ENCODE measurements at places on chromosomes 11 and 22.

- DNase-seq: no peak
Observed at GRCh38 chr11:119305556-119306372, 11.2 kb downstream of the MCAM start.

- peak; percentile 19 for DNase-seq
Observed at GRCh38 chr11:121464352-121464946, 11.7 kb upstream of the SORL1-AS1 start.

DNA sequence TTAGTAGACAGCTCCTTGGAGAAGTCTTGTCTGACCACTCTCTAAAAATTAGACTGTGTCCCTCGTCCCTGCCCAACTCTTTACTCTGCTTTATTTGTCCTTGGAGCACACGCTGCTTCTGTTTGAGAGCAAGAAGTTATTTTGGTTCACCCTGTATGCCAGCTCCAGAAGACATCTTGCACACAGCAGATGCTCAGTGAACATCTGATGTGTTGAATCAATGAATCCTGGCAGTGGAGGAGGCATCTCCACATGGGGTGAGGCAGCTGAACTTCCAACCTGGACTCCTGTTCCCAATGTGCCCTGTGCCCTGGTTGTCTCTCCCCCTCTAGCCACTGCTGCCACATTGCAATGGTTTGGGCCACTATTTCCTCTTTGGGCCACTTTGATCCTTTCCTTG lies 213.6 kb downstream of the CEP164 start:
- DNase-seq: no peak

DNA sequence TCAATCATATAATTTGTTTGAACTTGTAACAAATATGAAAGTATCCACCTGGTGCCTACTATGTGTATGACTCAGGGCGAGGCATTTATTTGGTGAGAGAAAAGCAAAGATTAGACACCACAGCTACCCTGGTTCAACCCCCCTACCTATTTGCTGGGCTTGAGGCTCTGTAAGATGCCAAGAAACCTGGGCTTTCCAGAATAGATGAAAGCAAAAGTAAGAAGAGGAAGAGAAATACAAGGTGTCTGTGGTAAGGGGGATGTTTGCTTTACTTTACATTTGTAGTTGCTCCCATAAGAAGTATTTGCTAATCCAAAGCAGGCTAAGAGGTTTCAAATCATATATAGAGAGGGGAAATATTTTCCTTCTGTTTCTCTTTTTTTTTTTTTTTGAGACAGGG lies 61.7 kb downstream of the DDI1 start:
- DNase-seq: no peak

DNA sequence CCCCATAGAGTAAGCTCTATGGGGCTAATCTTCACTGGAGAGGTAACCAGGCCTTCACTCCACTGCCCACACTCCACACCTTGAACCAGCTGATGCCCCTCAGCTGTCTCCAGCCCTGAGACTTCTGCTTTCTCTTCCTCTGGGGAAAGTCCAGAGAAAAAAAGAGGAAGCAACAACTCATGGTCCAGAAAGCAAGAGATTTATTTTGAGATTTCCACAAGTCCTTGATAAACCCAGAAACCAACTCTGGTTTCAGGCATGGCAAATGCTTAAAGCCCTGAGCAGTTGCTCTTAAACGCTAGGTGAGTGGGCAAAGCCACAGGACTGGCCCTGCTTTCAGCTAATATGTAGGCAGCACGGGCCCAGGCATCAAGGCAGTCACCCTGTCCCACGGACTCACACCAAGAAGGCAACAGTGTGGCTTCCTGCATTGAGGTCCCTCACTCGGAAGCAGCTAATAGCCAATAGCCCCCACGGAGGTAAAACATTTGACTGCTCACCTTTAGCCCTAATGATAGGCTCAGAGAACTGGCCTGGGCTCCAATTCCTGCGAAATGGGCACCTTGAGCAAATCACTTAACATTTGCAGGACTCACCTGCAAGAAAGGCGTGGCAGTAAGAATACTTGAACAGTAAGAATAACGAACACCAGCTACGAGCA lies 4.3 kb downstream of the CYB561A3 start:
- DNase-seq: peak; percentile 69

GRCh38 chr11:31806928-31807798 lies 4.0 kb downstream of the PAX6 start:
- no peak for DNase-seq

- DNase-seq: no peak
Observed at GRCh38 chr11:127679816-127680545, 679.4 kb upstream of the KIRREL3 start.

DNA sequence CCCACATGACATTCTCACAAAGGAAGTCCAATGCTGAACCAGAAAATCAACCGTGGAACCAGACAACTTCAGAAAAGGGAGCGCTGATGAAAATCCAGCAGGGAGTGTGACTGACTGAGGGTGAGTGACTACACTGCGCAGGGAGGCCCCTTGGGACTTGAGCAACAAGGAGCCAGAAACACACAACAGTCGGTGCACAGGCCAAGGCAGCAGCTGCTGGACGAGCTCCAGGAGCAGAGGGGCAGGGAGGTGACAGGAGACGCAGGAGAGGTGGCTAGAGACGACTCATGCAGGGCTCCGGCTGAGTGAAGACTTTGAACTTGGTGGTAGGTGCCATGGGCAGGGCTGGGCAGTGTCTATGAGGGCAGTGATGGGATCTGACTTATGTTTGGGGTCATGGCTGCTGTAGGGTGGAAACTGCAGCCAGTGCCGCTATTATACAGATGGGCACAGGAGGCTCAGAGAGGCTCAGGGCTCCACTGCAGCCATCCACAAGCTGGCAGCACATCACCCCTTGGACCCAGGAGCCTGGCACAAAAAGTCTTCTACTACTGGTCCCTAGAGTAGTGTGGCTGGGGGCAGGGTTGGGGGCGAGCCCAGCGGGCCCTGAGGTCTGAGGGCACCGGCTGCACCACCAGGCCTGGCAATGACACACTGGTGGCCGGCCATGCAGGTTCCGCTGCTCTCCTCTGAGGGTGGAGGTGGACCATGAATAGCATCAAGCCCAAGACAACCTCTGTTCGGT lies 10.3 kb upstream of the FADD start:
- no peak for DNase-seq
